NCI-H1930 (cell line): ENCODE measurements at places on chromosomes 2 and 18.

GRCh38 chr2:162062559-162062958, 11.5 kb downstream of the DPP4 start:
- DNase-seq: no peak

GRCh38 chr2:59804732-59805131, 748.7 kb downstream of the BCL11A start:
- DNase-seq: no peak

DNA sequence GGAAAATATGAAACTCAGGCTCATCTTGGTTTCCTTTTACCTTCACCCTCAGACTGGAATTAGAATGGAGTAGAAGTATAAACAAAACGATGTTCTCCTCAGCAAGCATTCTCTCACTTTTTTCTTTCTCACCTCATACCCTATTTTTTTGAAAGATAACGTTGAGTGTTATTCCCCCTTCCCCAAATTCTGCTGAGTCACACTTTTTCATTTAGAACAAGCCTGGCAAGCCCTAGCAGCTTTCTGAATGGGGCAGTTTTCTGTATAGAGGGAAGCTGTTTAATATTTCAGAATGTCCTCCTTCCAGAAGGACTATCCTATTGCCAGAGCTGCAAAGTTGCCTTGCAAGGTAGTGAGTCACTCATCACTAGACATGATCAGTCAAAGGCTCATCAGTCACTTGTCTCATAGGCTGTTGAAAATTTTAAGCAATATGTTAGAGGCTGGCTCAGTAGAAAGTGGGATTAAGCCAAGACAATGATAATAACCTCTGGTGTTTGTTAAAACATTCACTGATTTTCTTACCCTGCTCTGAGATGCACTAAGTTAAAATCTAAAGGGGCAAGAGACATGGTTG, 416.1 kb downstream of the RNF144A start:
- no peak for DNase-seq

DNA sequence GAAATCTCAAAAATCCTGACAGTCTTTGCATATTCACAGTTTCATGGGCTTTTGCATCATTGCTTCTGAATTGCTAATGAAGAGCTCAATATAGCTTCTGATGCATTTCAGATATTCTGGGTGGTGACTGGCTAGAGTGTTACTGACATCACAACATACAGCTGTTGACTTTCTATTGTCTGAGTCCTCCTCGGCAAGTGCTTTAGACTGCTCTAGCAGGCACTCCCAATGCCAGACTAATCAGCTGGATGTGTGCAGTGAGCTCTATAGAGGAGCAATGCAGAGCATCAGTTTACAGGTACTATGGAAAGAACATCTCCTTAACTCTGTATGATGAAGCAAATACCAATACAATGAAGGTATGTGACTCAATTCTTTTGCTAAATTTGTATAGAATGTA, 54.9 kb downstream of the R3HDM1 start:
- DNase-seq: no peak

- no peak for DNase-seq
Measured at GRCh38 chr2:172204309-172204708, 101.6 kb upstream of the DLX2 start.

GRCh38 chr2:193584522-193584938, 1389.8 kb upstream of the TMEFF2 start:
- no peak for DNase-seq

DNA sequence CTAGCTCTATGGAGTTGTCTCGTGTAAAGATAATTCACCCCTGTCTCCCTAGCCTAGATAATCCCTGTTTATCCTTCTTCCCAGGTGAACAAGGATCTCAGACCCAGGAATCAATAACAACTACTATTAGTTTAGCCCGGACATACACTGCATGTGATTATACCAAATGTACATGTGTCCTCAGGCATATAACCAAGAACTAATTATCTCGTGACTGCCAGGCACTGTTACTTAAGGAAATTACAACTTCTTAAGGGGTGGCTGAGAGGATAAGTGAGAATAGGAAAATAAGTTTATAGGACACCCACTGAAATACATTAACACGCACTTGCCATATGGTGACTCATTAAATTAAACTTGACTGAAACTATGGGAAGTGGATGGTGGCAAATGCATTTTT, 126.6 kb downstream of the CNTNAP5 start:
- DNase-seq: no peak

GRCh38 chr18:46449499-46449898, 207.5 kb downstream of the LOXHD1 start:
- DNase-seq: no peak

GRCh38 chr2:212619954-212620353, 81.4 kb upstream of the ERBB4 start:
- no peak for DNase-seq

GRCh38 chr2:127096280-127096679, 10.7 kb downstream of the BIN1 start:
- DNase-seq: no peak

GRCh38 chr2:204576362-204576979, 31.2 kb downstream of the PARD3B start:
- no peak for DNase-seq

- no peak for DNase-seq
Measured at GRCh38 chr18:23113576-23113975, 21.7 kb upstream of the CABLES1 start.

DNA sequence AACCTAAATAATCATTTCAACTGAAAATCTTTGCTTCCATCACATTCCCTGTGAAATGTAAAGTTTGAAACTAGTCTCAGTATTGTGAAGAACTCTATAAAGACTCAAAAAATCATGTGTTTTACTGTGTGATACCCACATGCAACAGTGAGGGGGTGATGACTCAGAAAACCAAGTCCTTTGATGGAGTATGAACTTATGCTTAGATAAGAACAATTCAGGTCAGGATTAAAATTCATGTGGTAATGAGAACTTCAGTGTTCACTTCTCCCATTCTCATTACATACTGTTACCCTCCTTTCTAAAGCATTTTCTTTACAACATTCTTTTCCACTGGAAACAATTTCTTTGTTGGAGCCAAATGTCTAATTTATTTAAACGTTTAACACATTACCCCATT, 360.2 kb downstream of the FSIP2 start:
- no peak for DNase-seq

DNA sequence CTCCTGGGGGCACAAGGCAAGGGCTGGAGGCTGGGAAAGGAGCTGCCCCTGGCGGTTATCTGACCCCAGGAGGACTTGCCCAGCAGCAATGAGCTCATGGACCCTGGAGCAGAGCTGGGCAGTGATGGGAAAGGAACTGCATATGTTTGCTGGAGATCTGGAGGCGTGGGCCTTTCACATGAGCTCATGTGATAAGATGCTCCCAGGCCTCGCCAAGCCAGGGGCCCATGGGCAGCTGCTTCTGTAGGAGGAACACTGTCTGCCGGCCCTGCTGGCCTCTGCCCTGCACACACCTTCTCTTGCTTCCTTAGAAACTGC, 9.0 kb upstream of the NPPC start:
- no peak for DNase-seq

DNA sequence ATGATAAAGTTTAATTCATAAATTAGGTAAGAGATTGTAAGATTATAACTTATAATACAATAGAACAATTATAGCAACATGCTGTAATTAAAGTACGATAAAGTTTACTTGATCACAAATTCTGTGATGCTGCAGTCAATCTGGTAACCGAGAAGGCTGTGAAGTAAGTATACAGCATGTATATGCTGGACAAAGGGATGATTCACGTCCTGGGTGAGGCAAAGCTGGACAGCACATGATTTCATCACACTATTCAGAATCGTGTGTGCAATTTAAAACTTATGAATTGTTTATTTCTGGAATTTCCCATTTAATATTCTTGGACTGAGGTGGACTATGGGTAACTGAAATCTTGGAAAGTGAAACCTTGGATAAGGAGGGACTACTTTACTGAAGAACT, 522.2 kb upstream of the CNTNAP5 start:
- DNase-seq: no peak

- no peak for DNase-seq
Measured at GRCh38 chr2:239433777-239434403, 33.1 kb upstream of the HDAC4 start.
